GM18507 (cell line): ENCODE measurements at places on chromosomes 3 and 15.

GRCh38 chr3:129038121-129038855 is 22.3 kb upstream of the GP9 start:
- no peak for DNase-seq

DNA sequence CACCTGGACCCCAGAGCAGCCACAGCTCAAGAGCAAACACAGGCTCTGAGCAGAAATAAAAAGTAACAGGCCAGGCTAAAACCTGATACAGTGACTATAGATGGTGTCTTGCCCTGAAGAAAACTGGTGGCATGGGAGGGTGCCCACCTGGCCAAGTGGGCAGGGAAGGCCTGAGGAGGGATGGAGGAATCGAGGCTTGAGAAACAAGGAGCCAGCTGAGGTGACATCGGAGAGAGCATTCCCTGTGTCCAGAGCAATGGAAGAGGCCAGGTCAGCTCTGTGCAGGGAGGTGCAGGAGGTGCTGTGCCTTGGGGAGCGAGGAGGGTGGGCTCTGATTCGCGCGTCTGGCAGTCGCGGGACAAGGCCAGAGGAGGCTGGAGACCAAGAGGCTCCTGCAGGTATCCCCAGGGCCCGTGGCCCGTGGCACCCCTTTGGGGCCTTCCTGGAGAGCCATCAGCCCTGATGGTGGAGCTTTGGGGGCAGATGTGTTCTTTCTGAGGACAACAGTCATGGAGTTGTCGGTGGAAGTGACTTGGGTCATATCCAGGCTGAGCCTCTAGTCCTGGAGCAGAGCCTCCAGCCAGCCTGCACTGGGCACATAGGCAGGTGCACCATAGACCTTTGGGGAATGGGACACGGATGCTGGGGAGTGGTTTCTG is 56.1 kb downstream of the PLXNA1 start:
- no peak for DNase-seq

- DNase-seq = peak; percentile 22
These were observed 9.1 kb downstream of the MRPS11 start for GRCh38 chr15:88476635-88477060.

GRCh38 chr15:40048926-40049475 is 10.0 kb upstream of the SRP14 start:
- DNase-seq = no peak

- DNase-seq = no peak
These were observed 1.0 kb downstream of the SHOX2 start for GRCh38 chr3:158105119-158105709.

DNA sequence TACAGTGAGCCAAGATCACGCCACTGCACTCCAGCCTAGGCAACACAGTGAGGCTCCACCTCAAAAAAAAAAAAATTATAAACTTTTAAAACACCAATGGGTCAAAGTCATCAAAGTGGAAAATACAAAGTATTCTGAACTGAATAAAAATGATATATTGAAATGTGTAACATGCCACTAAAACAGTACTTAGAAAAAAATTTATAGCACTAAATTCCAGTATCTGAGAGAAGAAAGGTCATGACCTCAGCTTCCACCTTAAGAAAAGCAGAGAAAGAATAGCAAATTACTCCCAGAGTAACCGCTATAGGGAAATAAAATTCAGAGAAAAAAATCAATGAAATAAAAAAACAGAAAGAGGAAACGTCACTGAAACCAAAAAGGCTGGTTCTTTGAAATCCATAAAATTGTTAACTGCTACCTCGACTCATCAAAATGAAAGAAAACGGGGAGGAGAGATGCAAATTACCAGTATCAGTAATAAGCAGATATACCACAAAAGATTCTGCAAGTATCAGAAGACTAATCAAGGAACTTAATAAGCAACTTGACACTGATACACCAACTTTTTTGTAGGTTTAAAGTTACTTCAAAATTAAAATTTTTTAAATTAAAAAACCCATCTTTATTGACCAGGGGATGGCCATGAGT is 20.8 kb downstream of the ATP13A3 start:
- DNase-seq = no peak

DNA sequence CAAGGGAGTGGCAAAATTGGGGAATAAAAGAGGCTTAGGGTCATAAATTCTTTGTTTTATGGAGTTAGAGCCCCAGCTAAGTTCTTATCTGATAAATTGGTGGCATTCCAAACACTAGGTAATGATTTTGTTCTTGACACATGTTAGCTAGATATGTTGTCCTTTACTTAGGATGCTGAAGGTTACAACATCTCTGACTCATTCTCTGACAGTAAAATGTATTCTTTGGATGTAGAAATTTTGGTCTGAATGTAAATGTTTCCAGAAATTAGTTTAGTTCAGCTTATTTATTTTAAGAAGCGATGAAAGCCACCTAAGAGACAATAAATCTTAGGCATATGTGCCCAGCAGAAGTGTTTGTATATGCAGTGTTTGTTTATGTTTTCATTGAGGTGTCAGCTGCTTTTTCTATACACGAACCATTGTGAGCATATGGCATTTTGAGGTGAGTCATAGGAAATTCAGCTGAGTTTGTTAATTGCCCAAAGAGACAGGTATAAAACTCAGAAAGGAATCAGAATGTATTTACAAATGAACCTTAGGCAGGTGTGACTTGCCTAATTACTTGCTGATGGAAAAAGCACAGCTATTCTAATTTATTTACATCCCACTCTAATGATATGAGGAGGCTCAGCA is 247.7 kb downstream of the AGBL1 start:
- DNase-seq = no peak

DNA sequence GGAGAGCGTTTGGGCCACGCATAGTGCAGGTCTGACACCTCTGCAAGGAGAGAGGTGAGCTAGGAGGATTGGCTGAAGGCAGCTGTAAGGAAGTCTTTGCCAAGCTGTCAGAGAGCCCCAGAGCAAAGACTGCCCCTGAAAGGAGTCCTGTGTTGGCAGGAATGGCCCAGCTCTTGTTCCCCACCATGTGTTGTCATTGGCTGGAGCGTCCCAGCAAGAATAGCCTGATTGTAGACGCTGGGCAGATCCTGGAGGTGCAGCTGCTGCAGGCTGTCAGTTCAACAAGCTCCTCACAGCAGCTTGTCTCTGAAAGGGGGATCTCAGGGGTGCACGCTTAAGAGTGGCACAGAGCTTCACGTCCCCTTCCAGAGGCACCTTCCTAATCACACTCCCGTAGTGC is 237.6 kb downstream of the FEZF2 start:
- DNase-seq = no peak

DNA sequence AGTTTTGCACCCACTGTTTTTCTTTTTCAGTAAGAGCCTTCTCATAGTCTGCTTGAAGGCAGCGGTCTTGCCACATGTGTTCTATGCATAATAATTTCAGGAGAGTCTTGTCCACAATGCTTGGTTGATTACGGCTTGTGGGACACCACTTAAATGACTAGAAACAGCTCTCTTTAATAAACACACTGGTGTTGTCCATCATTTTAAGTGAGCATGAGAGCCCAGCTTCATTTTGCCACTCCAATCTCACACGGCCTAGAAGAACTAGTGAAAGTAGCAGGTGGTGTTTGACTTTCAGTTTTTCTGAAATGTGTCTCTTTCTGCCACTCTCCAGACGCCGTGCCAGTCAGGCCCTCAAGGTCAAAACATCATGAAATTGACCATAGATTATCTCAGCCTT is 292.1 kb downstream of the LPP start:
- DNase-seq = no peak

DNA sequence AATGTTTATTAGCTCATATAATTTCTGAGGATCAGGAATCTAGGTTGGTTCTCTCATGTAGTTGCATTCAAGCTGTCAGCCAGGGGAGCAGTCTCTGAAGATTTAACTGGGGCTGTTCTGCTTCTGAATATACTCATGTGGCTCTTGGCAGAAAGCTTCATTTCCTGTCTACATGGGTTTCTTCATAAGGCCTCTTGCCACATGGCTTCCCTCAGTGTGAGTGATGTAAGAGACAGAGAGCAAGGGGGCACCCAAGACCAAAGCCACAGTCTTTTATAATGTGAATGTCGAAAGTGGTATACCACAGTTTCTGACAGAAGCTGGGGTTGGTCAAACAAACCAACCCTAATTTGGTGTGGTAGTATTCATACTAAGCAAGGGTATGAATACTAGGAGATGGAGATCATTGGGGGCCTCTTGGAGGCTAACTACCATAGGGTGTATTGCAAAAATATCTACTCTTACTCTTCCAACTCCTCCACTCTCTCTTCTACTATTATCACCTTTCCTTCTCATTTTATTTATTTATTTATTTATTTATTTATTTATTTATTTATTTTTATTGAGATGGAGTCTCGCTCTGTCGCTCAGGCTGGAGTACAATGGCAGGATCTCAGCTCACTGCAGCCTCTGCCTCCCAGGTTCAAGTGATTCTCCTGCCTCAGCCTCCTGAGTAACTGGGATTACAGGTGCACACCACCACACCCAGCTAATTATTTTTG is 123.8 kb downstream of the B3GALNT1 start:
- no peak for DNase-seq

- no peak for DNase-seq
These were observed 304.1 kb upstream of the MME start for GRCh38 chr3:154775821-154776548.

DNA sequence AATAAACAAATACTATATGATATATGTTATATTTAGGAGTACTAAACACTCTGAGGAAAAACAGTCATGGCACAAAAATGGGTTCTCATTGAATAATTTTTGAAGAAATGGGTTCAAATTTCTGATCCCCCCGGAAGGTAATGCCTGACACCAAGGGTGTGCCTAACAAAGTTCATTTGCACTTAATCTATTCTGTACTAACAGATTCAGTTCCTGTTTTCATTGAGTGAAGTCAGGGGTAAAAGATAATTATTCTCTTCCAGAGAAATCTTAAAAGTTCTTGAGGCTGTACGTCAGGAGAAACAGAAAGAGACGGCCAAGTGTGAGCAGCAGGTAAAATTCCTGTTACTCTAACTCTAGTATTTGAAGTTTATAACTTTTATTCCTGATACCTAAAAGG is 34.5 kb upstream of the TMEM42 start:
- DNase-seq = no peak

DNA sequence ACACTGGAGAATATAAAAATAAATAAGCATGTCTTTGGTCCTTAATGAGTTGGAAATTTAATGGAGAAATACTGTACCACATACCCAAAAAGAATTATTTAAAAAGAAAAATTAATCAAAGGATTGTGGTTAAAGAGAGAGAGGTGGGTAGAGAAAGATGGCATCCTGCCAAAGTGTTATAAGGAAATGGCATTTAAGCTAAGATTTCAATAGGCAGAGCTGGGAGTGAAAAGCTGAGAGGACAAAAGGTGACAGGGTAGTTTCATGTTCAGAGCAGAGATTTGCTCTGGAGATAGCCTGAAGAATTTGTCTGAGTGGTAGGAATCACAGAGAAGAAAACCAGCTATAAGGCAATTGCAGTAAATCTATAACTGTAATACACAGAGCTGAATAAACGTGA is 181.0 kb downstream of the SI start:
- DNase-seq = no peak

GRCh38 chr3:98772022-98772421 is 8.9 kb downstream of the ST3GAL6 start:
- DNase-seq = no peak

- peak; percentile 65 for DNase-seq
These were observed 32.6 kb downstream of the RBM5 start for GRCh38 chr3:50121072-50122032.

DNA sequence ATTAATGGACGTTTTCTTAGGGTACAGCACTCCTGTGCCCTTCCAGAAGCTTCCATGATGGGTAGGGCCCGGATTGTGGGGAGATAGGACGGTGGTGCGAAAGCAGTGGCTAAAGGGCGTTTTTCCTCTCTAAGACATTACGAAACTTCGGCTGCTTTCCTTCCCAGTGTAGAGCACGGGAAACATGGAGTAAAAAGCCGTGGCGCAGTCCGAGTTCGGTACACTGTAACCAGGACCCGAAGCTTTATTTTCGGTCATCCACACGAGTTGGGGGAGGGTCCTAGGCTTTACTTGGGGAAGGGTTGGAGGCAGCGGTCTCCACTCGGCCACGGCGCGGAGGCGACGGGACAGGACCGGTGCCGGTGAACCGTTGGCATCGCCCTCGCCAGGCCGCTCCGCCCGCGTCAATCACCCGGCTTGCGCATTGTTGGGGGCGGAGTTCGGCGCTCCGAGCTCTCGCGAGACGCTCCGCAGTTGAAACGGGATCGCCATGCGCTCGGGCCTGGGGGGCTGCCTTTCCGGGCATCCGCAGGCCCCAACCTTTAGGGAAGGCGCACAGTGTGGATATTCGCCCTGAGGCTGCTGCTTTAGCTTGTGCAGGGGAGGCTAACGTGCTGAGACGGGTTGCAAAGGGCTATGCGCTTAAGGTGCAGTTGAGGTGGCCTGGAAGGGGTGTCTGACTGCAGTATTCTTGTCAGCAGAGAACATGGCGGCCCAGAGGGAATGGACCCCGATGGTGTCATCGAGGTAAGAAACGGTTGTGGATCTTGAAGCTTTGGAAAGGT is 546 bp downstream of the EIF4A2 start:
- no peak for DNase-seq

DNA sequence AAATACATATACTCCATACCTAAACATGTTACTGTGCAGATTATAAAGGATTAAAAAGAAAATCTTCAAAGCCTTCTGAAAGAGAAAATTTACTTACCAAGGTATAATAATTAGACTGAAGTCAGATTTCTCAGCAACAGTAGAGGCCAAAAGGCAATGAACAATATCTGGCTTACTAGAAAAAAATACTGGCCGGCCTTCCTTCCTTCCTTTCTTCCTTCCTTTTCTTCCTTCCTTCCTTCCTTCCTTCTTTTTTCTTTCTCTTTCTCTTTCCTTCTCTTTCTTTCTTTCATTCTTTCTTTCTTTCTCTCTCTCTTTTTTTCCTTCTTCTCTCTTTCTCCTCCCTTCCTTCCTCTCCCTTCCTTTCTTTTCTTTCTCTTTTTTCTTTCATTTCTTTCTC is 209.6 kb downstream of the KCNH8 start:
- no peak for DNase-seq

- DNase-seq = no peak
These were observed 55.5 kb downstream of the ITGB5 start for GRCh38 chr3:124831628-124832199.

DNA sequence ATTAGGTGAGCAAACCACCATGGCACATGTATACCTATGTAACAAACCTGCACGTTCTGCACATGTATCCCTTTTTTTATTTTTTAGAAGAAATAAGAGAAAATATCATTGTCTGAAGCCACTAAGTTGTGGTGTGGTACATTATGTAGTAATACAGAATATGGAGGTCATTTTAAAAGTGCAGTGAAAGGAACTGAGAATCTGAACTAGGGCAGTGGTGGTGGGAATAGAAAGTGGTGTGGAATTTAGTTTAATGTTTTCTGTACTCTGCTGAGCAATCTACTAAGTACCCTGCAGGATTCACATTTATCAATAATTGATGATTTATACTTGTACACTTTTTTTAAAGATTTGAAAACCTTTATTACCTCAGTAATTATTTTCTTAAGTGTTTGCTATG is 283.5 kb downstream of the CHL1 start:
- DNase-seq = no peak

DNA sequence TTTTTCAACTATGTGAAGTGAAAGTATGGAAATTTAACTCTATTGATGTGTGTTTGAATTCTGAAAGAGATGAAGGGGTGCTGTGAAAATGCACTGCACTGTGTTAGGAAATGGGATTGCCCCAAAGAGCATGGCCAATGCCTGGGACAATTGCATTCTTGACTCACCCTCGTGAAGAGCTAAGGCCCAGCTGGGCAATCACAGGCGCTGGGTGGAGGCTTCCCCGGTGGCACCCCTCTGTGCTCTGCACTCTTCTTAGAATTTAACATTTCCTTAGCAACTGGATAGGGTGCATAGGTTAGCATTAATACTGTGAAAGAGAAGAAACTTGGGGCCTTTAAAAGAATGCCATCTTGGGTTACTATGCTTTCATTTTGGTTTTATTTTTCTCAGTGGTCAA is 179.9 kb upstream of the GOLIM4 start:
- DNase-seq = no peak

GRCh38 chr3:105938806-105939205 is 70.0 kb upstream of the CBLB start:
- DNase-seq = no peak
